ENCODE measurements at places on chromosomes 1 and 21.
A peak's percentile ranks its signal among the peaks of the same experiment; 100 is the strongest.

- no peak for DNase-seq
Measured at GRCh38 chr1:55196433-55197035, 18.6 kb downstream of the USP24 start.

DNA sequence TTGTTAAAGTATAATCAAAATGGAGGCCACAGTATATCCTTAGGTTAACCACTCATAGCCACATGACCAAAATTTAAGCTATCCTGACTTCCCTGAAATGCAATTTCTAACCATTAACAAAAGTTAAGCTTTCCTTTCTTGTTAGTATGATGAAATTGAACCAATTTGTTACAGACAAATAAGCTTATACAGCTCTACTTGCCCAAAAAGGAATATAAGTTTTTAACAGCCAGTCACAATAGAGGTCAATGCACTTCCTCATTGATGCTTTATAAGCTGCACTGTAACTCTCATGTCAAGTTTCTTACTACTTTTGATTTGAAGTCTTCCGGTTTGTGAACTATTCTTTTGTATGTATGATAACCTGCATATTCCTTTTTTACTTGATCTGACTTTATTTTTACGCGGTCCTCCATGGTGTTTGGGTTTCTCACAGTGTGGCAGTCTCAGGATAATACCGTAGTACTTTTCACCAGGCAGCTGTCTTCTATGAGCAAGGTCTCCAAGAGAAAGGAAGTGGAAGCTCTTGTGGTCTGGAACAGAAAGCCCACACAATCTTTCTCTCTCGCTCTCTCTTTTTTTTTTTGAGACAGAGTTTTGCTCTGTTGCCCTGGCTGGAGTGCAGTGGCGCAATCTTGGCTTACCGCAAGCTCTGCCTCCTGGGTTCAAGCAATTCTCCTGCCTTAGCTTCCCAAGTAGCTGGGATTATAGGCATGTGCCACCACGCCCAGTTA lies 331.6 kb downstream of the SRGAP2C start:
- no peak for DNase-seq

DNA sequence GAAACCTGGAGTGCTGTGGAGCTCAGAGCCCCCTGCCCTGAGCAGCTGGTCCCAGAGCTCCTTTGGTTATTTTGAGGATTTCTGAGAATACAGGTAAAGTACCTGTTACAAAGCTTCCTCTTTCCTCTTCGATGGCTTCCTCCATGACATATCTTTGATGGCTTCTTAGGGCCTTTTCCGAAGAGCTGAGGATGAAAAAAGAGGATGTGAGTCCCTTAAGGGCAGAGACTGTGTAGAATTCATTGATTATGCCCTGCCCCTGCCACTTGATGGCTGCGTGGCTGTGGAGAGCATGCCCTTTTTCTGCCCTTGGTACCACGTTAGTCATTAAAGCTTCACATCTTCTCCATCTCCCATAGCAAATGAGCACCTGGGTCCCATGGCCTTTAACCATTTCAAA lies 14.2 kb downstream of the TEX35 start:
- DNase-seq, result no peak

- no peak for DNase-seq
Measured at GRCh38 chr1:35426097-35426586, 131.1 kb downstream of the KIAA0319L start.

DNA sequence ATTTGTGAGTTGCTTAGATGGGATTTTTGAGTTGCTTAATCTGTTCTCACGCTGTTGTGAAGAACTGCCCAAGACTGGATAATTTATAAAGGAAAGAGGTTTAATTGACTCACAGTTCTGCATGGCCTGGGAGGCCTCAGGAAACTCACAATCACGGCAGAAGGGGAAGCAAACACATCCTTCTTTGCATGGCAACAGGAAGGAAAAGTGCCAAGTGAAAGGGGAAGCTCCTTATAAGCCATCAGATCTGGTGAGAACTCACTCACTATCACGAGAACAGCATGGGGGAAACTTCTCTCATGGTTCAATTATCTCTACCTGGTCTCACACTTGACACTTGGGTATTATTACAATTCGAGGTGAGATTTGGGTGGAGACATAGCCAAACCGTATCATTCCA lies 10.3 kb downstream of the CLIC6 start:
- no peak for DNase-seq

GRCh38 chr1:11806307-11806936 lies 431 bp downstream of the CLCN6 start:
- DNase-seq, result no peak

- no peak for DNase-seq
Measured at GRCh38 chr1:155801149-155801548, 55.9 kb downstream of the GON4L start.

DNA sequence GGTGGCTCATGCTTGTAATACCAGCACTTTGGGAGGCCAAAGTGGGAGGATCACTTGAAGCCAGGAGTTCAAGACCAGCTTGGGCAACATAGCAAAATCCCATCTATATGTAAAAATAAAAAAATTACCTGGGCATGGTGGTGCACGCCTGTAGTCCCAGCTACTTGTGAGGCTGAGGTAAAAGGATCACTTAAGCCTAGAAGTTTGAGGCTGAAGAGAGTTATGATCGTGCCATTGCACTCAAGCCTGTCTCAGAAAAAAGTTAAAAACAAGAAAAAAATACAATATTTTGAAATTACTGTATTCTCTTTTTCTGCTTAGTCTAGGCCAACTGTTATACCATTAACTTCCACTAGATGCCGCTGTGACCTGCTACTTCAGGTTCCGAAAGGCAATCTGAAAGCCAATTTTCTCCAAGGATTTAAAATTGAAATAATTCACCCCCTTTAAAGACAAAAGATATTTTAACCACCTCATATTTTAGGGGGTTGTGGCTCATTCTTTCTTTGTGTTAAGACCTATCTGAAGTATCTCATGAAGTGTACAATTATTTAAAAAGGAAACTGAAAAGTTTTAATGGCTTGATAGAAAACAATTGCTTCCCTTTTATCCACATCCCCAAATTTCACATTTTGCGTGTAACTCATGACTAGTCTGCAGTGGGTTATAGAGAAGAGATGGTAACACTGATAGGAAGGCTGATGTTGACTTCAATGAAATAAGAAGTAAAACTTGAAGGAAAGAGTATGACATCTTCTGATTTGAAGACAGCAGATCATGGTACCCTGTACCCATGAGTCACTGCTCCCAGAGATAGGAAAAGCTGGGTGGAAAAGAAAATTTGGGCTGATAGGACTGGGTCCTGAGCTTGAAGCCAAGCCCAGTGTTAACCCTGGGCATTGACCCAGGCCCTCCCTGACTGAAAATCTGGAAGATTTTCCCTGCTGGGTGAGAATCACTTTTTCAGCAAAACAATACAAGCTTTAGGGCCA lies 24.4 kb upstream of the CLDN14 start:
- DNase-seq, result peak; percentile 50

DNA sequence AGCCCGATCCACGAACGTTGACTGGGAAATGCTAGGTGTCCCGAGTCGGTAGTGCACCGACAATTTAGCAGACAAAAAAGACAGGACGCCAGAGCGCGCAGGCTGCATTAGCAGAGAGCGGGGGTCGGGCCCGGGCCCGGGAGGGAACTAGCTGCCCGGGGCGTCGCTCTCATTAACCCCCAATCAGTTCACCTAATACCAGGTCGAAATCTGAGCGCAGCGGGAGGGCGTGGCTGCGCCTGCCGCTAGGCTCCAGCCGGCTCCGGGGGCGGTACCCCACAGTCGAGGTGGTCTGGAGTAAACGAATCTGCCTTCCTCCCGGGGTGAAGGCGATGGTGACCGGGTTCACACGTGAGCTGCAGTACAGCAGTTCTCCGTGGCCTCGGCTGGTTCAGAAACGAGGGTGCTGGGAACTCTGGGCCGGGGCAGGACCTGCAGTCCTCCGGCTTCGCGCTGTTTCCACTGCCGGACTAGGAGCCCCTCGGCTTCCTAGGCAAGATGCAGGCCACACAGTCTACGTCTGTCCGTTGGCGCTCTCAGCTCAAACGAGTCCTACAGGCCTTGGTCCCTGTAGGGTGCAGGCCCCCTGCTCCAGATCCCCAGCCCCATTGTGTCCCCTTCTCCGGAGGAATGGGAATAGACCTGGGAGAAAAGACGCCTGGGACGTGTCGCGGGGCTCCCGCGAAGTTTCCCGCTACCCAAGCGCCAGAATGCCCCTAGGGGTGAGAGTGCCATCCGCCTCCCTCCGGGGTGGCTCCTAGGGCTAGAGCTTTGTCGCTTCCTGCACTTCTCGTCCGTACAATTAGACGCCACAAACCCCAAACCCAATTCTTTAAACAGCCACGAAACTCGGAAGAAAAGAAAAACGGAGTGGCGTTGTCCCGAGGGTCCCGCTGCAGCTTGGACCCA lies 2.0 kb downstream of the GFI1 start:
- peak; percentile 31 for DNase-seq

GRCh38 chr1:200242110-200243041 lies 167.5 kb downstream of the ZNF281 start:
- DNase-seq, result peak; percentile 39
